ENCODE measurements at places on chromosomes 12 and 14.
A peak's percentile ranks its signal among the peaks of the same experiment; 100 is the strongest.

- H3K4me1 ChIP-seq = peaks cover 12% of the 10 kb centered on the region
- no peaks in the 10 kb centered on the region for H3K36me3 ChIP-seq
- H3K4me3 ChIP-seq = no peak overlapping the region
- no peaks in the 10 kb centered on the region for H3K27me3 ChIP-seq
- no peak overlapping the region for H3K27ac ChIP-seq
Measured at GRCh38 chr14:77375164-77375950, 1.5 kb downstream of the TMED8 start.

DNA sequence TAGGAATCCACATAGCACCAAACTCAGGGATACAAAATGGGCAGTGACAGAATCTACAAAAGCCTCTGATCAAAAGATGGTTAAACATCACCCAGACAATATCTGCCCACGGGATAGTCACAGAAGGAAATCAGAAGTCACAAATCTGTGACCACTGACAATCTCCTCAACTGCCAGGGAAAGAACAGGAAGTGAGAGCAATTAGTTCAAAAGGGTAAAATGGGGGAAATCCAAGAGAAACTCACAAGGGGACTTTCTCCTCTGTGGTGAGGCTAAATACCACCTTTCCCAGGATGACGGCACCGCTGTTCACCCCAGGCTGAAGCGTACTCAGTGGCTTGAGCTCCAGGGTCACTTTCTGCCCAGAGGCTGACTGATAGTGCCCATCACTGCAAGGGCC, 10.7 kb downstream of the TTC5 start:
- H3K27me3 ChIP-seq = no peaks in the 10 kb centered on the region
- H3K4me3 ChIP-seq = no peak overlapping the region
- no peaks in the 10 kb centered on the region for H3K4me1 ChIP-seq
- no peak for DNase-seq

- no peaks in the 10 kb centered on the region for H3K27me3 ChIP-seq
- H3K27ac ChIP-seq = no peak overlapping the region
- peaks cover 4% of the 10 kb centered on the region for H3K4me1 ChIP-seq
- no peak overlapping the region for H3K4me3 ChIP-seq
- H3K36me3 ChIP-seq = no peaks in the 10 kb centered on the region
Measured at GRCh38 chr12:27424631-27425230, 21.8 kb upstream of the SMCO2 start.

DNA sequence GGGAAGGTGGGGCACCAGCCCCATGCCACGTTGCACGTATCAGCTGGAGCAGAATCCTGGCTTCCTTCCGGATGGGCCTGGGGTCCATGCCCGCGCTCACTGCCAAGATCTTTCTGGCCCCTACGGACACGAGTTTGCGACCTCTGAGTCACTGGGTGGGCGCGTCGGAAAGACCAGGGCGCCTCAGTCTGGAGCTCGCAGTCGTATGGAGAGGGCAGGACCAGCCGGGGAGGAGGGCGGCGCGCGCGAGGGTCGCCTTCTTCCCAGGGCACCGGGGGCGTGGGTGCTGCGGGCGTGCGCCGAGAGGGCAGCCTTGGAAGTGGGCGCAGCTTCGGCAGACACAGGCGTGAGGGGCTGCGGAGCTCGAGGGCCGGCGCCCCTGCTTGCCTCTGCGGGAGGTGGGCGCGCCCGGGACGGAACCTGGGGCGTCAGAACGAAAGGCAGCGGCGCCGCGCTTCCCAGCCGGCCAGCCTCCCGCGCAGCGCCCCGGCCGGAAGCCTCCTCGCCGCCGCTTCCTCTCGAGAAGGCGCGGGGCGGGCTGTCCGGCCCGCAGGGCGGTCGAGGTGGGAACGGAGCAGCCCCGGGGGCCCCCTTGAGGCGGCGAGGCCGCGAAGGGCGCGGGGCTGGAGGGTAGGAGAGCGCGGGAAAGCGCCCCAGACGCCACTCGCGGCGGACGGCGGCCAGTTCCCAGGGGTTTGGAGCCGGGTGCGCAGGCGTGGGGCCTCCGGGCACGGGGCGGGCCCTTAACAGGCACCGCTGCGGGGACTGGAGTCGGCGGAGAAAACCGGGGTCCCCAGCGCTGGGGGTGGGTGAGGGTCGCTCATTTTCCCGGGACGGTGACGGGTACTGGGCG, at the start of gene ARL6IP4:
ARL6IP4 (plus strand) TSS at position 499 of the 853 bp plus-strand sequence. CDS start 459 bp downstream, outside the sequence.
- H3K27ac ChIP-seq = peak within 1 kb of the TSS; percentile 53
- H3K36me3 ChIP-seq = peaks cover 37% of the 10 kb centered on the region
- no peaks in the 10 kb centered on the region for H3K27me3 ChIP-seq
- DNase-seq = peak; percentile 45

- peaks cover 21% of the 10 kb centered on the region for H3K4me1 ChIP-seq
- H3K27me3 ChIP-seq = no peaks in the 10 kb centered on the region
Measured at GRCh38 chr12:96427269-96427729, 27.1 kb upstream of the CDK17 start.

GRCh38 chr12:109785854-109786253, 47.3 kb downstream of the TRPV4 start:
- H3K27me3 ChIP-seq = no peaks in the 10 kb centered on the region
- H3K27ac ChIP-seq = no peak overlapping the region
- H3K4me1 ChIP-seq = no peaks in the 10 kb centered on the region
- no peak overlapping the region for H3K4me3 ChIP-seq

DNA sequence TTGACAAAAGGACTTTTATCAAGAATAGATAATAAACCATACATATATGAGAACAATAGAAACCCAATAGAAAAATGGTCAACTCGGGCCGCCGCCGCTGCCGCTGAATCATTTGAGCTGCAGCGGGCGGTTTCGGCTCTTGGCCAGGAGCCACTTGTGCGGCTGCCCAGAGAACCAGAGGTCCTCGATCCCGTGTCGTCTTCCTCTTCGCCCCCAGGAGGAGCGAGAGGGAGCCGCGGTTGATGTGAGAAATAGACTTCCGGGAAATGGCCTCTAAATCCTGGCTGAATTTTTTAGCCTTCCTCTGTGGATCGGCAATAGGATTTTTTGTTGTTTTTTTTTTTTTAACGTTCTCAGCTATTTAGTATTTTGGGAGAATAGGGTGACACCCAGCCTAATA, 44.8 kb downstream of the CPSF6 start:
- H3K4me3 ChIP-seq = no peak overlapping the region
- no peak overlapping the region for H3K27ac ChIP-seq
- no peaks in the 10 kb centered on the region for H3K36me3 ChIP-seq
- no peaks in the 10 kb centered on the region for H3K4me1 ChIP-seq

DNA sequence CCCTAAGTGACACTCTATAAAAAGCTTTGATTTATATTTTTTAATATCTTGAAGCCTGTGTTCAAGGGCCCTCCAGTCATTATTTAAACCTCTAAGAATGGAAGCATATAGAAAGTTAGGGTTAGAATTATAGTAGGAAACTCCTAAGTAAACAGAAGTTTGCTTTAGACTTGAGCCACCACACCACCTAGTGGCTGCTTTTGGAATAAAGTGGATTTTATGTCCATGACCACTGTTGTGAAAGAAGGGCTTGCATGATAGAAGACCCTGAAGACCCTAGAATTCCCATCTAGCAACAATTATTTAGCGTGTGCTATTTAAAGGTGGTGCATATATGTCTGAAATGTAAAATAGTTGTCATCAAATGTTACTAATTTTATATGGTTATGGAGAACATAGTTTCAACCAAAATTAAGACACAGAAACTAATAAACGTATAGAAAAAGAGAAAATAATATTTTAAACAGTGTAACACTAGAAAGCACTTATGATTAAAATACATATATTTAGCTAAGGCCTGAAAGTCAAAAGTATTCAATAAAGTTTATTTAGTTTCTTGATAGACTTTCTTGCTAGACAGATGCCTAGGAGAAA, 21.3 kb downstream of the LRRIQ1 start:
- DNase-seq = peak; percentile 76
- H3K4me1 ChIP-seq = no peaks in the 10 kb centered on the region
- H3K27me3 ChIP-seq = no peaks in the 10 kb centered on the region
- no peaks in the 10 kb centered on the region for H3K36me3 ChIP-seq
- H3K27ac ChIP-seq = no peak overlapping the region
- no peak overlapping the region for H3K4me3 ChIP-seq

DNA sequence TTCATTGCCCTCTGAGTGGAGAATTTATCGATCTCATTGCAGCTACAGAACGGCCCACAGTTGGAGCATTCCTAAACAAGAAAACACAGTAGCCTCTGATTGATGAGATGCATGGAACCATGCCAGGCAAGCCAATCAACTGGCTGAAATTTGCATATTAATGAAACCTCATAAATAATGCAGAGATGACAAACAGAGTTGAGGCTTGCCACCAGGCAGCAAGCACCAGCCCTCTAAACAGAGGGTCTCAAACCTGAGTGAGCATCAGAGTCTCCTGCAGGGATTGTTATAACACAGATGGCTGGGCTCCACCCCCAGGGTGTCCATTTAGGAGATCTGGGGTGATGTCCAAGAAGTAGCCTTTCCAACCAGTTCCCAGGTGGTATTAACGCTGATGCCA, 60.9 kb upstream of the CMKLR1 start:
- no peak overlapping the region for H3K27ac ChIP-seq
- no peak for DNase-seq
- no peaks in the 10 kb centered on the region for H3K4me1 ChIP-seq
- no peak overlapping the region for H3K4me3 ChIP-seq

- DNase-seq = peak; percentile 89
- no peak overlapping the region for H3K27ac ChIP-seq
- no peaks in the 10 kb centered on the region for H3K27me3 ChIP-seq
Measured at GRCh38 chr12:45290216-45290605, 74.3 kb downstream of the ANO6 start.

- no peak overlapping the region for H3K27ac ChIP-seq
- no peak for DNase-seq
- no peak overlapping the region for H3K4me3 ChIP-seq
- H3K27me3 ChIP-seq = no peaks in the 10 kb centered on the region
- H3K36me3 ChIP-seq = no peaks in the 10 kb centered on the region
Measured at GRCh38 chr12:111006621-111007020, 86.2 kb upstream of the MYL2 start.

GRCh38 chr12:89695100-89695499, 13.5 kb downstream of the ATP2B1 start:
- DNase-seq = no peak
- peaks cover 6% of the 10 kb centered on the region for H3K4me1 ChIP-seq
- no peak overlapping the region for H3K4me3 ChIP-seq
- H3K27me3 ChIP-seq = no peaks in the 10 kb centered on the region
- H3K36me3 ChIP-seq = no peaks in the 10 kb centered on the region

- no peak overlapping the region for H3K27ac ChIP-seq
- H3K27me3 ChIP-seq = peaks cover 34% of the 10 kb centered on the region
- H3K4me3 ChIP-seq = no peak overlapping the region
- H3K4me1 ChIP-seq = peaks cover 22% of the 10 kb centered on the region
- DNase-seq = no peak
- peaks cover 12% of the 10 kb centered on the region for H3K36me3 ChIP-seq
Measured at GRCh38 chr12:53944907-53945847, 6.5 kb downstream of the HOXC13 start.

- H3K36me3 ChIP-seq = no peaks in the 10 kb centered on the region
- no peaks in the 10 kb centered on the region for H3K27me3 ChIP-seq
- peak; percentile 65 for DNase-seq
- H3K27ac ChIP-seq = no peak overlapping the region
- H3K4me3 ChIP-seq = no peak overlapping the region
Measured at GRCh38 chr14:53549956-53550355, 396.8 kb upstream of the DDHD1 start.

GRCh38 chr12:108989376-108989775, 31.5 kb downstream of the SVOP start:
- H3K27ac ChIP-seq = no peak overlapping the region
- DNase-seq = no peak
- H3K4me3 ChIP-seq = no peak overlapping the region
- no peaks in the 10 kb centered on the region for H3K4me1 ChIP-seq
- H3K36me3 ChIP-seq = no peaks in the 10 kb centered on the region

DNA sequence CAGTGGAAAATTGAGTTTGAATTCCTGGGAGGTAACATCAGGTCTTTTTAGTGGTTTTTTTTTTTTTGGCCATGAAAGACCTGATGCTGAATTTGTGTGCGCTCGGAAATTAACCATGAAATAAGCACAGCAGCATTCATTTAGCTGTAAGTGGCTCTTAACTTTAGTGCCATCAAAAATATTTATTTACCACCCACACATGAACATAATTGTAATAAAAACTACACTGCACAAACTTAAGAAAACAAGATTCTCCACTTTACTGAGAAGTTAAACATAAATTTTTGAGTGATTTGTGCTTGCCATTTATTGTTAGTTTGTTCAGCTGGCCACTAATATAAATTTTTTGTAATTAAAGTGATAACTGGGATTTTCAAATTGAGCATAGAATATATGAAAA, 2.4 kb downstream of the SLC41A2 start:
- no peak overlapping the region for H3K27ac ChIP-seq
- DNase-seq = no peak
- H3K4me3 ChIP-seq = no peak overlapping the region
- H3K27me3 ChIP-seq = peaks cover 2% of the 10 kb centered on the region
- no peaks in the 10 kb centered on the region for H3K36me3 ChIP-seq

DNA sequence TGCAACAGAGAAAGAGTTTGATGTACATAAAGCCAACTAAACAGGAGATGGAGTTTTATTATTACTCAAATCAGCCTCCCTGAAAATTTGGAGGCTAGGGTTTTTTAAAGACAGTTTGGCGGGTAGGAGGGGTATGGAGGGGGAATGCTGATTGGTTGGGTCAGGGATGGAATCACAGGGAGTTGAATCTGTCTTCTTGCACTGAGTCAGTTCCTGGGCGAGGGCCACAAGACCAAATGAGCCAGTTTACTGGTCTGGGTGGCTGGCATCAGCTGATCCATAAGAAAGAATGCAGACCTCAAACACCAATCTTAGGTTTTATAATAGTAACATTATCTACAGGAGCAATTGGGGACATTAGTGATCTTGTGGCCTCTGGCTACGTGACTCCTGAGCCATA, 64.9 kb downstream of the RIN3 start:
- H3K36me3 ChIP-seq = peaks cover 27% of the 10 kb centered on the region
- no peak for DNase-seq
- no peak overlapping the region for H3K4me3 ChIP-seq
- no peak overlapping the region for H3K27ac ChIP-seq
- peaks cover 11% of the 10 kb centered on the region for H3K4me1 ChIP-seq

DNA sequence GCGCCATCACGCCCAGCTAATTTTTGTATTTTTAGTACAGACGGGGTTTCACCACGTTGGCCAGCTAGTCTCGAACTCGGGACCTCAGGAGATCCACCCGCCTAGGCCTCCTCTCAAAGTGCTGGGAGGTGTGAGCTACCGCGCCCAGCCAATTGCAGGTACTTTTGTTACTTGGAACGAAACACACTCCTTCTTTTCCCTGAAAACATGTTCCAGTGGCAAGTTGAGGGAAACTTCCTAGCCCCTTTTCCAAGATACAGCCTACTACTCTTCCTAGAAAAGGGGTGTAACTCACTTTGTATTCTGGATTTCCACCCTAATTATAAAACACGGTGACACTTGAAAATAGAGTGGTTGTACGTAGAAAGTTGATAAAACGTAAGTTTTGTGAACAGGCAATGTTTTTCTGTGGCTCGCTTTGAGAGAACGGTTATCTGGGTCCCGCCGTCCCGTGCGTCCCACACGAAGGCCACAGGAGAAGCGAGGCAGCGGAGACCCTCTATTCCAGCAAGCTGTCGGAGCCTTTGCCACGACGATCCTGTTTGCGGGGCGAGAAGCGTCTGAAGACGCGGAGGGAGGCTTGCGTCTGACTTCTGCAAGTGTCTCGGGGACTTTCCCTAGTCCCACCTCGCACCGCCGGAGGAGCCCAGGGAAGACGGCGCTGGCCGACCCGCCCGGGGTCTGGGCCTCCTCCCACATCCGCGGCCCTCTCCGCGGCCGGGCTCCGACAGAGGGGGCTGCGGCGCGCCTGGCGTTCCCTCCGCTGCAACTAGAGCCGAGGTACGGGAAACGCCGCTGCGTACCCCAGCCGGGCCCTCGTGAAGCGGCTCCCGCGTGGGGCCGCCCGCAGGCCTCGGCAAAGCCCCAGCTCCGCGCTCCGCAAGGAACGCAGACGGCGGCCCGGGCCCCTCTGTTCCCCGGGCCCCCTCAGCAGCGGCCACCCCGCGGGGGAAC, 745 bp downstream of the CDCA4 start:
- no peaks in the 10 kb centered on the region for H3K27me3 ChIP-seq
- peaks cover 17% of the 10 kb centered on the region for H3K4me1 ChIP-seq
- peak overlapping the region; percentile 88 for H3K27ac ChIP-seq
